Jurkat, Clone E6-1 (cell line): ENCODE measurements at places on chromosomes 5 and 9.

- DNase-seq: no peak
Observed at GRCh38 chr5:165349735-165350134, 1844.3 kb downstream of the MAT2B start.

DNA sequence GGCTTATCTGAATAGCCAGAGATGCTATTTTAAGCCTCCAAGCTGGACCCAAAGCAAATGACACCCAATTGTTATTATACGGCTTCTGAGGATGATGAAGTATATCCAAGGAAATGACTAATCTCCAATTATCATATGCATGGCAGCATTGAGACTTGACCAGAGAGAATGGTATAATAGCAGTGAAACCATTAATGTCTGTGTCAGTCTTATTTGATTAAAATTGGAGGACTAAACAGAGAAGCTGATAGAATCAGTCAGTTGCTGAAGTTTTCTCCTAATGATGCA lies 200.5 kb downstream of the EFNA5 start:
- no peak for DNase-seq

GRCh38 chr5:14054111-14054854 lies 88.9 kb upstream of the TRIO start:
- DNase-seq: no peak

- DNase-seq: no peak
Observed at GRCh38 chr5:136525597-136525996, 160.3 kb upstream of the TRPC7 start.
